ENCODE measurements at places on chromosomes 6 and 20.

- DNase-seq: no peak
These were observed 627.5 kb downstream of the COL12A1 start for GRCh38 chr6:74578339-74578738.

GRCh38 chr6:1903780-1904465, 294.2 kb downstream of the FOXC1 start:
- no peak for DNase-seq

DNA sequence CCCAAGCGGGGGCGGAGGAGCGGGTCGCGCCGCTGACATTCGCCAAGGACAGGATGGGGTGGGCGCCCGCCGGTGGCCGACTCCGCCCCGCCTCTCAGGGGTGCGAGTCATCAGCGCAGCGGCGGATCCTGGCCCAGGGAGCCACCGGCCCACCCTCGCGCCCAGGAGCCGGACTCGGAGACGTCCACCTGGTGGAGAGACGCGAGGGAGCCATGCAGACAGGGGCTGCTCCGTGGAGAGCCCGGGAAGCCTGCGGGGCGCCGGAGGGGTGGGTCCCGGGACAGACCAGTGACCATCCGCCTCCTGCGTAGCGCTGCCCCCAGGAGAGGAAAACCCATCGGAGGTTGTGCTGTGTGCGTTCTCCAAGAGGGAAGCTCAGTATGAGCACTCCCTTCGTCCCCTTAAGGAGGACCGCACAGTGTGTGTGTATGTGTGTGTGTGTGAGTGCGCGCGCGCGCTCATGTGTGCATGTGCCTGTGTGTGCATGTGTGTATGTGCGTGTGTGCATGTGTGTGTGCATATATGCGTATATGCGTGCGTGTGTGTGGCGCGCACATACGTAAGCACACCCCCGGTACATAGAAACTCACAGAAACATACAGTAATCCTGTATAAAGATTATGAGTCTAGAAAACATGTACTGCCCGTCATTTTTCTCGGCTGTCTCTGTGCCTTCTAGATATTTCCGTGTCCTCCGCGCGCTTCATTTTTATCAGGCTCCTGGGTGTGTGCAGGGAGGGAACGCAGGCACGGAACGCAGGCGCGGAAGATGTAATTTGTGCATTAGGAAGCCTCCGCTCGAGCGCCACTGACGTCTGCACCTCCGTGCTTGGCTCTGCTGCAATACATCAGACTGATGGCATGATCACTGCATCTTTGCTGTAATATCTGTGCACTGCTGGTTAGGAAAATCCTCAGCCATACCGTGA, 158.9 kb downstream of the TBXT start:
- DNase-seq: no peak

DNA sequence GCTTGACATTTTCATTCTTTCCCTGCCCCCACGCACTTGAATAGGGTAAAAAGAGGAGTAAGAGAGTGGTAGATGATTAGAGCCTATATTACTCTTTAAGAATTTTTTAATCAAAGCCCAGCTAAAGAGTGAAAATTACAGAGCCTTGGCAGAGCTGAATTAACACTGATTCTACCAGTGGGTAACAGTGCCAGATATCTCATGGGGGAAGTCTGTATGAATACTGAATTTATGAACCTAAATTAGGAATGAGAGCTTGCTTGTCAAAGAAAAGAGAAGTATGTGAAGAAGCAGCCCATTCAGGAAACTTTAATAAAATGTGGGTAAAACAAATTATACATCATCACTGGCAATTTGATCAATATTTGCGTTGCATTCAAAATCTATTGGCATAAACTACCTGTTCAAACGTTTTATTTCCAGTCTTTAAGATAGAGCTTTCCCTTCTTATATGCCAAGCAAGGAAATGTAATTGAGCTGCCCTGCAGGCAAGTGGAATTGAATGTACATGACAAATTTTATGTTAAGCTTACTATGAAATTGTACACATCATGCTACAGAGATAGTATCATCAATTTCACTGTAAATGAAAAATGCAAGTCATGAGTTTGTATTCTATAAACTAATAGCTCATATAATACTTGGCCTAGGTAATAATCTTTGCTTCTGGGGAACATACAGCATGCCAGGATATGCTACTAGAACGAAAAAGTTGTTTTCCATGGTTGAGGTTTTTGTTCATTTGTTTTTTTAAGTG, 14.5 kb downstream of the SOBP start:
- no peak for DNase-seq

GRCh38 chr6:2038092-2038491, 207.3 kb downstream of the GMDS start:
- no peak for DNase-seq

DNA sequence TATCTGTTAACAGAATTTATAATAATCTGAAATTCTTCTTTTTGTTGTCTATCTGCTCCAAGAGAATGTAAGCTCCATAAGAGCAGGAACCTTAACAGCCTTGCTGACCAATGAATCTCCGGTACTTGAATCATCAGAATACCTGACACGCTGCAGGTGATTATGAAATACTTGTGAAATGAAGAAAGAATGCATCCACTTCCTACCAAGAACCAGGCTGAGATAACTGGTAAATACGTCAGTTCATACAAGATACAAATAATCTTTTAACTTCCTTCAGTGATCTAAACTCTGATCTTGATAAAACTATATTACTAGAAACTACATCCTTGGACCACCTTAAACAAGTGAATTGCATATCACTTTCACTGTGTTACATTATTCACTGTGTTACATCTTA, 116.2 kb downstream of the MAP3K5 start:
- no peak for DNase-seq

DNA sequence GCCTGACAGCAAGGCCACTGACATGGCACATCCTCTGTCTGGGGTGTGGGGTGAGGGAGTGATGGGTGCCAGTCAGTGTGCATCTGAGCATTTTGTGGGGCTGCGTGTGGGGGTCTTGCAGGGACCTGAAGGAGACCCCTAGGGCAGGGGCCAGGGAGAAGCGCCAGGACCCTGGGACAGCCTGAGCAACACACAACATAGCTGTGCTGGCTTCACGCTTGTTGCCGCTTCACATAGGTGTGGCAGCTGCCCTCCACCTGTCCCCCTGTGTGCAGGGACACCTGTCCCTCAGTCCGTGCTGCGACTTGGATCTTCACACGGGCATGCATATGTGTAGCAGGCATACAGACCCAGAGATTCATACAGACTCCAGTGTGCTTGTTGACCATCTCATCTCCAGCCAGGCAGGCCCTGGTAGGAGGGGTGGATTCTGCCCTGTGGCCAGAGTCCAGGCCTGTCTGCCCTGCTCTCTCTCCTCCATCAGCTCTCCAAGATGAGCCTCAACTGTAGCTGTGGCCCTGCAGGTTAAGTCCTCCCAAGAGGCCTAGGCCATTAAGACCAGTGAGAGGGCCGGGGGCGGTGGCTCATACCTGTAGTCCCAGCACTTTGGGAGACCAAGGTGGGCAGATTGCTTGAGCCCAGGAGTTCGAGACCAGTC, 3.2 kb upstream of the NPBWR2 start:
- no peak for DNase-seq

- no peak for DNase-seq
These were observed 8.3 kb downstream of the POM121L2 start for GRCh38 chr6:27303613-27304272.
